ENCODE measurements at places on chromosomes 7 and 10.

DNA sequence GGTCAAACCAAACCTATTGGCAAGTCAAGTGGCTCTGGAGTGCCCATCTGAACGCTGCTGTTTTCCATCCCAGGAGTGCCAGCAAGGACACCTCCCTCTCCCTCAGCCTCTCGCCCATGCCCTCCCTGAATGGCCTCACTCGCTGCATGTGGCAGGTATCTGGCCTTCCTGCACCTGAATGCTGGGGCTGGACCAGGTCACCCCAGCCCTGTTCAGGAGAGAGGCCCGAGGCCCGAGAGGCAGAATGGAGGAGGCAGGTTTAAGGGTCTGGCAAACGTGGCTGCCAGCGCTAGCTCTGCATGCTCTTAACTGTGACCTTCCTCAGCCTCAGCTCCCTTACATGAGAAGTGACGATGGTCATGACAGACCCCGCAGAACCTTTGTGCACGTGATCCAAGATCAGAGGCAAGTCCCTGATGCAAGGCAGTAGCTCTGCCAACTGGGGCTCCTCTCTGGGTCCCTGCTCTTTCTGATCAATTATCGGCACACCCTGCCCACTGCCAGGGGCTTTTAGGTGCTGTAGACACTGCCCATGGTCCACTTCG lies 295.7 kb upstream of the ZMIZ1 start:
- DNase-seq = no peak

- peak; percentile 38 for DNase-seq
These were observed at the start of gene DNA2 for GRCh38 chr10:68471586-68472408. Gene DNA2, minus strand, starts transcription at chr10:68471973. Its CDS starts 109 bp downstream, at chr10:68471864.

- no peak for DNase-seq
These were observed 154.5 kb upstream of the PPP2R2D start for GRCh38 chr10:131746241-131746711.

DNA sequence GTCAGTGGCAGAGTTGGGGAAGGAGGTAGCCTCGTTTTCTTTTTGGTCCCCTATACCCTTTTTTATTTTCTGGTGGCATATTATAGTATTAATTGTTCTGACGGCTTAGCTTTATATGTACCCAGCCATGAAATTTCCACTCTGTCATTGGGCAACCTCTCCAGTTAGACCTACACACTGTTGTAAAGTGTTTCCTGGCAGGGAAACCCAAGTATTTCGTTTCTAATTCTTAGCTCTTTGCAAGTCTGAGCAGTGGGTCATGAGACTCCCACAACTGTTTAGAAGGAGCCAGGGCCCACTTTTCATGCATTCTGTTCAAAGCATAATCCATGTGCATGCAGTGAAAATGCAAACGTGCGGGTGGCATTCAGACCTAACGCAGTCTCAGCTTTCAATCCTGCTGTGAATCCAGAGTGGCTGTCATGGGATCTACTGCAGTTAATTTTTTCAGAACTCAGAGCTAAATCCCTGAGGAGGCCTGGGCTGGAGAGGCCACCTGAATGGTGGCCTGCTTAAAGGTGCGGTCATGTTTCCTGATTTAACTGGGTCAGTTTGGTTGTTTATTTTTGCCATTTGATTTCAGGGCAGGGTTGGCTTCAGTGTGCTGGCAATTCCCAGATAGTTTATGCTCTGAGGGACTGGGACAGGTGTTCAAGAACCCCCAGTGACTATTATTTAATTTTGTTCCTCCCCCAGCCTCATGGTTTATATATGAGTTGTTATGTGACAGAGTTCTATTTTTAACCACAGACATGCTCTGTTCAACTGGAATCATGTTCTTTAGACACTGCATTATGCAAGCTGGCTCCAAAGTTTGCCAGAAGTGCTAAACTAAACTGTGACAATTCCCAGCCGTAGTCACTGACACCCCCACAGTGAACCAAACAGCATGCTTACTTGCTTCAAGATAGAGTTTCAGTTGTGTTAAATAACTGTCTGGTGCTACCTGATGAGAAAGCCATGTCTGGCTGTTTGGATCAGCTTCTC lies 27.4 kb upstream of the SYPL1 start:
- DNase-seq = peak; percentile 59

DNA sequence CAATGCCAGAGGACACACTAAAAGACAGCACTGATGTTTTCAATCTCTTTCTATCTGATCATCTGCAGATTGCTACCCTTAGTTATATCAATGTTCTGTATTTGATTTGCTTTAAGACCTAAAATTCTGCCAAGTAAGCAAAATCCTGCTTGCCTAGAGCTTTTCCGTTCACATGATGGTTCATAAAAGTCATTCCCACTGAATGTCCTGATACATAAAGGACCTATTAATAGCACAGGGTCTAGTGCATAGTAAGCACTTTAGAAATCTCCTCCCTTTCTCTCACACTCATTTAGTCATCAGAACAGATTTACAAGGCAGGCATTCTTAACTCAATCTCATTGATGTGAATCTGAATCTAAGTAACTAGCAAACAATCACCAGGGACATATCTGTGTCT lies 68.8 kb downstream of the PCGF5 start:
- no peak for DNase-seq

DNA sequence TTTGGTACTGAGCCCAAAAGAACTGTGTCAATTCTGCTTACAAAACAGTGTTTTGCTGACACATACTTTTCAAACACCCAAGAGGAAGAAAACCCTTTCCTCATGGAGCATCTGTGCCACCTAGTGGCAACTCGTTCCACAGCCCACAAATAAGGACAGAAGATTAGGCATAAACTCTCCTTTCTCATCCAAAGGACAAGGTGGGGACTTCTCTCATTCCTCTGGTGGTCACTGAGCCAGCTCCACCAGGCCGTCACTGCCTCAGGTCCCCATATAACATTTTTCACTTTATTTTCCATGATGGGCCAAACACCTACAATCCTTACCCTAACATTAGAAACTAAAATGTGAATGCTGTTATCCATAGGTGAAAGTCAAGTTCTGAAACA lies 76.9 kb downstream of the RNF216 start:
- DNase-seq = peak; percentile 86

- DNase-seq = no peak
These were observed 846.8 kb downstream of the IPMK start for GRCh38 chr10:57420881-57421280.
